Left renal cortex interstitium (tissue), 4 donors: ENCODE measurements at places on chromosomes 12 and 14.

GRCh38 chr12:5371631-5372030 is 60.3 kb upstream of the NTF3 start:
- no peak for DNase-seq

DNA sequence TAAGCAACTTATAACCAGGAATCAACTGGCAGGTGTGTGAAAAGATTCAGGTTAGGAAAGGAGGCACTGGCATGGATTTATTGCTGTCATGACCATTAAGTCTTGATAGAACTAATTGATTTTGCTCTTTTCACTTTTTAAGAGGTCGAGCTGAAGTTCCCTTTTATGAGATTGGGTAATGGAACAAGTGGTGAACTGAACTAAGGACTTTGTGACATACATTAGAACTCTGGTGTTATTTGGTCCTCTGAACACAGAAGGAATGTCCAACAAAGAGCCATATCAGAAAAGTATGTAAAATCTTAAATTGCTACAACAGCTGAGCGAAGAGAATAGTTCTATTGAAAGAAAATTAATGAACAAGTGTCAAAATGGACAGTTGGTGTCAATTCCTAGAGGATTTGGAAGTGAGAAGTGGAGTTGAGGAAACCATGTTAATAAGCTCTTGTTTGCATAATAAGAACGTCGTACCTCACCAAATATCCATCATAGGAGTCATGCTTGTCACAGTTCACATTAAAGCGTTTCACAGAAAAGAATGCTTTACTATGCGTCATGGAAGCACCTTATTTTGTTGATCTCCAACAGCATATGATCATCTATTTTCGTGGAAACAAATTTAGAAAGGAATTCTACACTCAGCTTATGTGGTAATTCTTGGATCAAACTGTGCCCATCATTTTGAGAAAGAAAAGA is 8.4 kb upstream of the MYF6 start:
- no peak for DNase-seq

DNA sequence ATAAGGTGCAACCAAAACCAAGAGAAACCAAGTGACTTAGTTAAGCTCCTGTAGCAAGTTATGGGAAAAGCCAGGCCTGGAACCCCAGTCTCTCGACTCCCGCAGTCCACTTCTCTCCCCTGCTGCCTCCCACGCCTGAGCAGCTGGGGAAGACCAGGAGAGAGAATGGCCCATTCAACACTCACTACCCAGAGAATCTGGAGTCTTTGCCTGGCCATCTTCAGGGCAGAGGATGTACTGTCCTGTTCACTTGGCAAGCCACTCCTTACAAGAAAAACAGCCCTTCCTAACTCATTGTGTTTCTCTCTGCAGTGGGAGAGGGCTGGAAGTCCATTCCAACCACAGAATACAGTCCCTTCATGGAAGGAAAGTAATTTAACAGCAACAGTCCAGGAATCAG is 1.8 kb downstream of the PITPNM2 start:
- DNase-seq = no peak

DNA sequence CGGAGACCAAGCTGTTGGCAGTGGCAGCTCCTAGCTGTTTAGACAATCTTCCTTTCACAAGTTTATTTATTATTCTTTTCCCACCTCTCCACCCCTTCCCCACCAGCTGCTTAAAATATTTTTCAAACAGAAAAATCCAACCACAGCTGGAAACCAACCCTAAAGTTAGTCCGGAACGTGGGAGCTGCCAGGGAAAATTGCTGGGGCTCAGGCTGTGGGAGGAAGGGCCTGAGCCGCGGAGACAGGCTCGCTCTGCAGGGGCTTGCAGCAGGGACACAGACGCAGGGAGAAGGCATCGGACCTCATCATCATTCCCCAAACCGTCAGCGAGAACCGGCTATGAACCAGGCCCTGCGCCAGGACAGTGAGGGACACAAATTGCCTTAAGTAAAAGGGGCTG is 16.1 kb upstream of the TMEM106C start:
- DNase-seq = no peak

DNA sequence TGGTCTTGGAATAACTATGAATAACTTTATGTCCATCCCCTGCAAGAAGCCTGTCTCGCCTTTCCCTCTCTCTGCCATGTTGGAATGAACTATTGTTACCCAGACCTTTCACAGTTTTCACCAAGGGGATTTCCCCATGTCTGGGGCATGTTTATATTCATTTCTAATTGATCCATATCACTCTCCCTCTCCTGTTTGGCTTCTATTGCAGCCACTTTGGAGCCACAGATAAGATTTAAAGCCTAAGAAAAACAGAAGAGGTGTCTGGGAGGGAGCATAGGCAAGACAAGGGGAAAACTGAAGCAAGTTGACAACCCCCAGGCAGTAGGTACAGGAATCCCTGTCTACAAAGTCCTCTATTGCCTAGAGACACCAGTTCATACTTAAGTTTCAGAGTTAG is 41.0 kb upstream of the FOXJ2 start:
- no peak for DNase-seq

- DNase-seq = no peak
Observed at GRCh38 chr14:28496364-28496763, 270.2 kb upstream of the FOXG1 start.

DNA sequence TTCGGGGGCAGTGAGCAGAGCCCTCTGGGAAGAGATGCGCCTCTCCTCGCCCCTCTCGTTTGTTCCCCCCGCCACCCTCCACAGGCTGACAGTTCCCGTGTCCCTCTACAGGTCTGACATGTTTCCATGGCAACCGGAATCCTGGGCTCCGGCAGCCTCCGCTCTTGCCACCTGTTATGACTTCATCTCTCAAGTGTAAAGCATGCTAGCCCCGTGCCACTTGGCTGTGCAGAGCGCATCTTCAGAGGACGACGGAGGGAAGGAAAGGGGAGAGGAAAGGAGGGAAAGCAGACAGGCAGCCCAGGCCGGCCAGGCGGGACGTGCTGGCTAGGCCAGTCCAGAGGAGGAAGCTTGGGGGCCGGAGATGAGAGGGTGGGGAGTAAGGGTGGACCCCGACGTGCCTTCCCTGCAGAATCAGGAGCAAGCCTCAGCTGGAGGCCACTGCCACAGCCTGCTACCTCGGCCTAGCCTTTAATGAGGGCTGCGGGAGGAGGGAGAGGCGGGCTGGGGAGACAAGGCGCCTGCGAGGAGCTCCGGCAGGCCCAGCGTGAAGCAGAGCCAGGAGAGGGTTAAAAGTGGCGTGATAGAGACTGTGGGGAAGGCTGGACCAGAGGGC is 214.3 kb downstream of the DPF3 start:
- no peak for DNase-seq

GRCh38 chr12:67367843-67368242 is 98.7 kb downstream of the CAND1 start:
- no peak for DNase-seq

DNA sequence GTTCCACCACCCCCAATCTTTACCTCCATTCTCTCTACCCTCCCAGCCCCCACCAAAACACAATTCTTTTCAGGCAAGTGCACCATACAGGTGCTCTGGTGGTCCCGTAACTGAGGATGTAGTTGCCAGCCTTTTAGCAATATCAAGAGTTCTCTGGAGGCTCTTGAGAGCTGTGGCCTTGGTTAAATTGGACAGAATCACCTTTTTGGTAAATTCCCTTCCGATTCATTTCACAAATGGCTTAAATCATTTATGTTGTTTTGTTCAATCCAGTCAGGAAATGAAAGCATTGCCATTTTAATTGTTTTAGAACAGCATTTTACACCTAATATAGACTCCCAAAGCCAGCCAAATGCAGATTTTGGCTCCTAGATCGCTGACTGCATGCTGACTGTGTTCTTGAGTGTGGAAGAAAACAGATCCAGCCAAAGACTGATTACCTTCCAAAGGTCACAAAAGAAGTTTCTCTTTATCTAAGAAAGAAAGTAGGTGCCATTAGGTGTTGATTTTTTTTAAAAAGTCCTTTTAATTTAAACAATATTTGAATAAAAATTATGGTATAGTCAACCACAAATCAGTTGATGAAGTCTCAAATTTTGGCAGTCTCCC is 25.6 kb downstream of the CRADD start:
- no peak for DNase-seq

GRCh38 chr12:48545833-48546469 is 20.5 kb downstream of the OR8S1 start:
- no peak for DNase-seq

DNA sequence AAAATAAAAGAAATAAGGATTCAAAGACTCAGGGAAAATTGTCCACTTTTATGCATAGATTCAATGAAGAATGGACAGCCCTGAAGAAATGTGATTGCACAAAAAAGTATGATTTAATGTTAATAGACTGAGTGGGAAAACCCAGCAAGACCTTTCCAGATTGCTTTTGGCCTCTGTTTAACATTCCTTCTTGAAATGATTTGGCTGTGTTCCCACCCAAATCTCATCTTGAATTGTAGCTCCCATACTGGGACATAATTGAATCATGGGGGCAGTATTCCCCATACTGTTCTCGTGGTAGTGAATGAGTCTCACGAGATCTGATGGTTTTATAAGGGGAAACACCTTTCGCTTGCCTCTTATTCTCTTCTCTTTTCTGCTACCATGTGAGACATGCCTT is 1316.9 kb upstream of the SEL1L start:
- DNase-seq = no peak

DNA sequence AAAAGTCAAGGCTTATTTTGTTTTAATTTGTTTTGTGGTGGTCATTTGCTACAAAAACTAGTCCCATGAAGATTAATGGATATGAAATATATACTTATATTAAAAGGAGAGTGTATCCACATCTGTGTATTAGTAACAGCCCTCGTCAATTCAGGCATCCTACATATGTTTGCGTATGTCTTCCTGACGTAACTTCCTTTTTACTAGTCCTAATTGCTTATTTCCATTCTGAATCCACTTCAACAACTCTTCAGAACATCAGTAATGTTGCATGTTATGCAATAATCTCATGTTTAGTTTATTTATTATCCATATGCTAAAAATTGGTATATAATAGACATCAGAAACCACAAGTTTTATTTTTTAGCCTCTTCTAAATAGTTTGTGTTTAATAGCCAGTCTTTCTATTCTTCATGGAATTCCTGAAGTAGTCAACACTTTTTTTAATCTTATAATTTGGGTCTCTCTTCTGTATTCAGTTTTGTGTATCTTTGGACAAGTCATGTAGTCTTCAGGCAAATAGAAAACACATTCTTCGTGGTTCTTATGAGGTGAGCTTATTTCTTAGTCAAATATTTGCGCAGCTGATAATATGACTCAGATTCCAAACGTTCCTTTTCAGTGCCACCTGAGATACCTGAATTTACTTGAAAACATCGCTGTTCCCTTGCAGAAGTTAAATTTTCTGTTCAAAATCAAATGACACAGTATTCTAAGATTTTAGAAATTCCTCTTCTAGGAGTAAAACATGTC is 268.6 kb downstream of the CCDC59 start:
- DNase-seq = no peak

- DNase-seq = no peak
Observed at GRCh38 chr14:89736881-89737280, 217.6 kb downstream of the EFCAB11 start.

- no peak for DNase-seq
Observed at GRCh38 chr12:42208574-42208973, 29.5 kb downstream of the YAF2 start.

GRCh38 chr14:34985740-34986139 is 2.9 kb downstream of the SRP54 start:
- DNase-seq = no peak

GRCh38 chr14:99731547-99732435 is 47.7 kb downstream of the CYP46A1 start:
- no peak for DNase-seq

GRCh38 chr14:62673014-62673755 is 372.1 kb downstream of the KCNH5 start:
- no peak for DNase-seq

- DNase-seq = no peak
Observed at GRCh38 chr12:6923851-6924250, 3.9 kb upstream of the ATN1 start.

- DNase-seq = no peak
Observed at GRCh38 chr12:54935235-54935951, 49.2 kb downstream of the TESPA1 start.

DNA sequence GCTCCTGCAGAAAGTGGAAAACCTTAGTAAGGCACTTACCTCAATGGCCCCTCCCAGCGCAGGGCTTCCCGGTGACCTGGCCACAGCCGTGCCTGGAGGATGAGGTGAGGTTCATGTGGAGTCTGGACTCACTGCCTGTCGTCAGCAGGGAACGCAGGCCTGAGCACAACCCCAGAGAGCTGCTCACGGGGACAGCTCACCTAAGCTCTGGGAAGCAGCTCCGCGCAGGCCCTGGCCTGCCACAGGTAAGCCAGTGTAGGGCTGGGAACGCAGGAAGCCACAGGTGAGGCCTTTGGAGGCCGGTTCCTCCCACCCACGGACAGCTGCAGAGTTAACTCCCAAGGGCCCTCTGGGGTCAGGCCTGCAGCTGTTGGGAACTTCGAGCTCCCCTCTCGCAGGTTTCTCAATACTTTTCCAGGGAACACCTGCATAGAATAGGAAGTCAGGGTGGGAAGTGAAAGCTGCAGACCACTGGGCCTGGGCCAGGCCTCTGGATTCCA is 32.7 kb downstream of the ANAPC7 start:
- DNase-seq = no peak

DNA sequence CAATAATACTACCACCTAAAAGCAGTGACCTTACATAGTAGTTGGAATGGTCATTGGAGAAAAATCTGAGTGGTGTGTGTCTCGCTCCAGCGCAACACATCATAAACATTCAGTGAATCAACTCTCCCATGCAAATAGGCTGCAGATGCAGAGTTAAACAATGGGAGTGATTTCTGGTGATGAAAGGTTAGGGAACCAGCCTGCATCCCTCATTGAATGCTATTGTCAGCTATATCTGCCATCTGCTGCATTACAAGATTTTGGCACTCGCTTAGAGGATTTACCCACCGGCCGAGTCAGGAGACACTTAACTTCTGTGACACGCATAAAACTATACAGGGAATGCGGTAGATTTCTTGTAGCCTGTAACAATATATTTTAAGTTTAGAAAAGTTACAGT is 900.9 kb downstream of the FLRT2 start:
- DNase-seq = no peak

- no peak for DNase-seq
Observed at GRCh38 chr12:100445081-100445481, 28.6 kb upstream of the NR1H4 start.

- DNase-seq = no peak
Observed at GRCh38 chr12:48601013-48601756, 31.3 kb upstream of the LALBA start.

DNA sequence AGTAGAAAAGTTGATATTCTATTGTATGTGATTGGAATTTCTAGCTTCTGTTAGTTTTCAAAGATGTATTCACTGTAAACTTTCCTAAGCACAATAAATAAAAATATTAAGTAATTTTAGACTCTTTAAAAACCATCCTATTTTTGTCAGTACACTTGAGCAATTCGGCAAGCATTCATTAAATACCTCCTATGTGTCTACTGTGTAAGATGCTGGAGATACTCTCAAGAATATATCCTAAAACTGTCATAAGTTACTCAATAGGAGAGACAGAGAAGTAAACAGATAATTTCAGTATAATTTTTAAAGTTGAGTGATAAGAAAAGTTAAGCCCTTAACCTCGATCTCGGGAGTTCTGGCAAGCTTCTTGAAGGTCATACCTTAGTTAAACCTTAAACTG is 46.1 kb downstream of the FANCM start:
- DNase-seq = no peak

GRCh38 chr12:95473231-95473883 is 595 bp upstream of the METAP2 start:
- DNase-seq = peak; percentile 60
